ENCODE measurements at places on chromosomes 1 and 21.

DNA sequence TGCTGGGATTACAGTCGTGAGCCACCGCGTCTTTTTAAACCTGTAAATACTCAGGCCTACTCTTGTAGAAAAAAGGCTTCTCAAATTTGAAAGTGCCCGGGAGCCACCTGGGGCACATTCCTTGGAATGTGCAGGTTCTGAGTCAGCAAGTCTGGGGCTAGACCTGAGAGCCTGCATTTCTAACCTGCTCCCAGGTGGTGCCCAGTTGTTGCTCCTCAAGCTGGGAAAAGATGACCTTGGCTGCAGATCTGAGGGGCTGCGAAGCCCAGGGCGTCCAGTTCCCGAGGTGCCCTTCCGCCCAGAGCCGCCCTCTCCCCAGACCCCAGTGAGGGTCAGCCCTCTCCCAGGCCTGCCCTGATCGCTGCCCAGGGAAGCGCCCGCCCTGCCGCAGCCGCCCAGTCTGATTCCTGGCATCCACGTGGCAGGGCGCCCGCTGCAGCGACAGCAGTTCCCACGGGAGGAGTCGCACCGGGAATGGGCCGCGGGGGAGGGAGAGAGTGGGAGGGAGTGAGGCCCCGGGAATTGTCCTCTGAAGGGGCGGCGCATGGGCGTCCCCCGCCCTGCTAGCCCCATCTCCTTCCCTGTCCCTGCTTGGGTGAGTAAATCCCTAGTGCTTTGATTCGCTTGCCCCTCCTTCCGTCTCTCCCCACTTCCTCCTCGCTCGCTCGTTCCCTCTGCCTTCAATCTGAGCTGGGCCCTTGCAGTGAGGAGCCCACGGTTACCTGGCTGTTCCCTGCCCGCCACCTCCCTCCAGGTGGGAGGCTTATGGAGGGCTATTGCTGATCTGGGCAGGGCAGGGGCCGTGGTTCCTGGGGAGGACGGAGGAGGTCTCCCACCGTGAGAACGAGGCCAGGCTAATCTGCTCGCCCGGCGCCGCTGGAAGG is 18.8 kb upstream of the TENT5B start:
- DNase-seq: peak; percentile 81

DNA sequence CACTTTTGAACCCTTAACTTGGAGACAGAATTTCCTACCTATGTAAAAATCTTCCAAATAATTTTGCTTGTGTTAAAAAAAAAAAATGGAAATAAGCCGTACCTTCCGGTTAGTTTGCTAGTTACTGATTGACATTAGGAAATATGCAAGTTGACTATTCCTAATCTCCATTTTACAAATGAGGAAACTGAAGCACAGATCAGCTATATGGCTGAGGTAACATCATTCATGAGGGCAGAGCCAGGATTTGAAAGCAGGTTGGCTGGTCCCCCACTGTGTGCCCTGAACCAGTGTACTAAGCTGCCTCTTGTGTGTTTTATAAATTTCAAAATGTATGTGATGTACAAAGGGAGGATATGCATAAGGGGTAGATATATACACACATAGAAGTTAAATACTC is 29.6 kb downstream of the BACE2 start:
- DNase-seq: no peak

- DNase-seq: no peak
These were observed 48.8 kb upstream of the HMGB4 start for GRCh38 chr1:33815061-33815460.

DNA sequence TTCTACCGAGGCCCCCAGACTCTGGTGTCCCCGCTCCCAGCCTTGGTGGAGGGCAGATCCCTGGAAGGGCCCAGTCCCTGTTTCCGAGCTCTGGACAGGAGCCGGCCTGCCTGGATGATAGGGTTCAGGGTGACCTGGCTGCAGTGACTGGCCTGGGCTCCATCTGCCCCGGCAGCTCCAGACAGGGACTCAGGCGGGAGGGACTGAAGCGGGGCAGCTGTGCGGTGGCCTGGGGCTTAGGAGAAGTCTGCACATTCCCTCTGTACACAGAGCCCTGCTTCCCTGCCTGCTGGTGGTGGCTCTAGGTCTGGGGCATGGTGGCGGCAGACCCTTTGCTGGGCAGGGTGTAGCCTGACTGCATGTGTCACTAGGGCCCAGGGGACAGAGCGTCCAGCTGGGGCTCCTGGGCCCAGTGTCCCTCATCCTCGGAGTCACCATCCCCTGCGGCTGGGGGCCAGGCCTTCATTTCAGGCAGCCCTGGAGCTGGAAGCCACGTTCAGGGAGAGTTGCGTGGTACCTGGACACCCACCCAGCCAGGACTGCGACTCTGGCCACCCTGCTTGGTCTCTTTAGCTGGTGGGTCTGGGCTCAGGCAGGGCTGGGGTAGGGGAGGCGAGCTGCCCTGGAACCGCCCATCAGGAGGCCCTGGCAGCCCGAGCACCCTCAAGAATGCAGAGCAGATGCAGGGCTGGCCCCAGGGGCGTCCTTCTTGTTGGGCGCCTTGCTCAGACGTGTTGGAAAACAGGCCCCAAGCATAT is 9.6 kb downstream of the ARHGEF16 start:
- peak; percentile 54 for DNase-seq

DNA sequence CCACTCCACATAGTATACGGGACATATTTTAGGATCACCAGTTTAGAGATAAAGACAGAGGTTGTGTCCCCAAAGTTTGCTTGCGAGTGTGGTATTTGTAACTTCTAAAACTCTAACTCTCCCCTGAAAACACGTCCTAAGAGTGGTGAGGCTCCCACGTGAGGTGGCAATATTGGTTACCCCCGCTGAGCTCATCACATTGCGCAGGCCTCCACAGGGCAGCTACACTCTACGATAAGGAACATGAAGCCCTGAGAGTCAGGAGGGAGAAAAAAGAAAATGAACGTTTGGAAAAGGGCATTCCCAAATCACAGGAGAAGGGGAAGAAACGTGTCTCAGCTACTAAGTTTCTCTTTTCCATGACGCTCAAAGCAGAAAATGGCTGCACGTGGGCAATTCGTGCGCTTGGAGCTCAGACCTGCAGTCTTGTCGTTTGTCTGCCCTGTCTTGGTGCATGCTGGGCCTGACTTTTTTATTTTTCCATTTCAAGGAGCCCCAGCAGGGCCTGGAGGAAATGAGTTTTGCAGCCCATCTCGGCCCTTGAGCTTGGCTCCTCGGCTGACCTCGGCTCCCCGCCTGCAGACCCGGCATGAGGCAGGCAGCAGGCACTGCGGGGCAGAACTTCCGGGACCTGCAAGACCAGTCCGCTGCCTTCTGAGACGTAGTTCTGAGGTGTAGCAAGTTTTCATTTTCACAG is 25.7 kb downstream of the ERG start:
- DNase-seq: no peak

DNA sequence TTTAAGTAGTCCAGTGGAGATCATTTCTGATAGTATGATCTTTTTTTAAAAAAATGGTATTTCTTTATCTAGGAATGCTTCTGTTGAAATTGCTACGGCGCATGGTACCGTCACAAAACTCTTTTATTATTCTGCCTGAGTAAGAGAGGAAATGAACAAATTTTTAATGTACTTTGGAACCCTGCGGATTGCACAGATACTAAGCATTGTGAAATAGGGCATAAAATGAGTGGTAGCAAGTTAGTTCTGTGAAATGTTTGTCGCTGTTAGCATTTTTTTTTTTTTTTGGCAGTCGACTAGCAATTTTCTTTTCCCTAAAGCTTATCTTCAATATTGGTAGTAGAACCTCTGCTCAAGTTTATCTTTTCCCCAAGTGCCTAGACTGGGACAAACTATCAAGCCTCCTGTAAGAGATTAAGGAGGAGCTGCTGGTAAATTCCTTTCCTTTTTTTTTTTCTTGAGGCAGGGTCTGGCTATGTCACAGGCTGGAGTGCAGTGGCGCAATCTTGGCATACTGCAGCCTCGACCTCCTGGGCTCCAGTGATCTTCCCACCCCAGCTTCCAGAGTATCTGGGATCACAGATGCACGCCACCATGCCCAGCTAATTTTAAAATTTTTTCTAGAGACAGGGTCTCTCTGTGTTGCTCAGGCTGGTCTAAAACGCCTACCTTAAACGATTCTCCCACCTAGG is 2.2 kb downstream of the ITSN1 start:
- no peak for DNase-seq

GRCh38 chr1:209715314-209715713 is 10.7 kb downstream of the HSD11B1 start:
- DNase-seq: no peak

GRCh38 chr1:1082776-1083415 is 8.8 kb upstream of the RNF223 start:
- peak; percentile 73 for DNase-seq

- no peak for DNase-seq
These were observed 67.1 kb upstream of the NBL1 start for GRCh38 chr1:19577036-19577435.

DNA sequence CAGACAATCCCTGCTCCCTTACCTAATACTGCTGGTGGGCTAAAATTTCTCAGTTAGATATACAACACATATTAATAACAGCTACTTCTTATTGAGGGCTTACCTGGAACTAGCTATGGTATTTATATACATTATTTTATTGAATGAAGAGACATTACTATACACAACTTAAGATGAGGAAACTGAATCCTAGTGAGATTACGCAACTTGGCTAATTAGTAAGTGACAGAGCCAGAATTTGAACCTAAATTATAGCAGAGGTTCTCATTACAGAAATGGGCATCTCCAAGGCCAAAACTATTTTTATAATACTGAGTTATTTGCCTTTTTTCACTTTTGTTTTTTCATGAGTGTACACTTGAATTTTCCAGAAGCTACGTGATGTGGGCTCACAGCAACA is 44.5 kb upstream of the SMYD2 start:
- no peak for DNase-seq

DNA sequence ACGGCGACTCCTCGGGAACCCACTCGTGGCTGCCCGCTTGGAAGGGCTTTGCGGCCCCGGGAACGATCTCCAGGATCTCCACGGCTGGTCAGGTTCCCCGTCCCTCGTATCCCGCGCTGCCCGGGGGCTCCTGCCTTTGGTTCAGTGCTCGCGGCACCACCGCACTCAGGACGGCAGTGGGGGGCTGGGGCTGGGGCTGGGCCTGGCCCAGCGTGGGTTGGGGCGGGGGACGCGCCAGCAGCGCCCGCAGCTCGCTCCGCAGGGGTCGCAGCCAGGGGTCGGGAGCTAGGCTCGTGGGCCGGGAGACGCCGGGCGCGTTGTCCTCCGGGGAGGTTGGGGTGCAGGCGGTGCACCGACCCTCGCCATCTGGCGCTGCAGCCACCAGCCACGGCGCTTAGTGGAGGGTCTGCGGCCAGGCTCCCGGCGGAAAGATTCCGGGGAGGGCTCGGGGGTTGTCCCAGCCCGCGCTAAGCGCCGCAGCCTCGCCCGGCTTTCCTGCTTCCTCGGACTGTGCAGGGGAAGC is 8.9 kb downstream of the SIM2 start:
- DNase-seq: no peak

DNA sequence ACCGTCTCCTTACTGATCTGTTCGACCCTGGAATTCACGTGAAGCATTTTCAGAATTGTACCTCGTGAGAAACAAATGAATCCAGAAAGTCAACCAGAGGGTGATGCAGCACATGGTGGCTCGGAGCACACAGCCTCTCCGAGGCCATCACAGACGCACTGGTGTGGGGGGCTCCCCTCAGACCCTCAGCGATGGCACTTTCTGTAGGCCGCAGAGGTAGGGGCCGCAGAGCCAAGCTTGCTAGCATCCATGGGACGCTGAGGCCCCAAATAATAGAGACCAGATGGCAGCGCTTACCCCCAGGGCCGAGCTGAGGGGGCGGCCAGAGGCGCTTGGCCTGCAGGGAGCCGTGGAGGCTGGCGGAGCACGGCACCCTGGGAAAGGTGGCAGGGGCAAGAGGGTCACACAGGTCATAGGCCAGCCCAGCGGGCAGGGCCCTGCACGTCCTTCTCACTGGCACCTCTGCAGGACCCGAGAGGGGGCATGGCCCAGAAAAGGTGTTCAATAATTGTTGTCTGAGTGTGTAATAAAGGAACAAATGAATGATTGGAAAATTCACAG is 28.1 kb upstream of the COL6A2 start:
- DNase-seq: no peak

- no peak for DNase-seq
These were observed 81.4 kb downstream of the RUNX1 start for GRCh38 chr21:34967509-34968289.

GRCh38 chr1:226754793-226755533 is 15.9 kb upstream of the ITPKB start:
- DNase-seq: no peak

- no peak for DNase-seq
These were observed 80.7 kb upstream of the KAZN start for GRCh38 chr1:14517841-14518180.

DNA sequence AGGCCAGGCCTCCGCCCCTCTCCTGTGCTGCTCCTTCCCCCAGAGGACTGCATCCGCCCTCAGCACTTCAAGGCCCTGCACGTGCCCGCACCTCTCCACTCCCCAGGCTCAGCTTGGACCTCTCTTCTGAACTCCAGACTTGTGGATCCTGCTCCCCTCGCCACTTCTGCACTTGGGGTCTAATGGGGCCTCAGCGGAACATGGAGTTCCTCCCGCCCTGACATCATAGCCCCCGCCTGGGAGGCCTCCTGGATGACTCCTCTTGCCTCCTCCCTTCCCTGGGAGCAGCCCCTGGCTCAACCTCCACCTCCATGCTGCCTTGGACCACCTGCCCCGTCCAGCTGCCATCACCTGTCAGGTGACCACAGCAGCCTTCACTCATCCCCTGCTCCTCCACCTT is 10.1 kb downstream of the OXCT2 start:
- DNase-seq: no peak

GRCh38 chr1:86429122-86429725 is 5.3 kb downstream of the CLCA2 start:
- DNase-seq: no peak

GRCh38 chr1:3657578-3658230 is 5.4 kb downstream of the TP73 start:
- DNase-seq: peak; percentile 45
